ENCODE measurements at places on chromosomes 3 and 15. TPM values are rescaled to one million over a fixed set of nuclear protein-coding genes. Genes with fewer than 3 reads are reported as not detected.

The TEX55 gene
- total RNA-seq, result not detected

The CAPN3 gene
- total RNA-seq, result 1.8 TPM

The CCR8 gene
- not detected for total RNA-seq

The DYNLT2B gene
- total RNA-seq, result 9.7 TPM

The ZNF717 gene
- total RNA-seq, result 0.12 TPM

The DNASE1L3 gene
- not detected for total RNA-seq

The FBXO40 gene
- total RNA-seq, result not detected

The GRM7 gene
- not detected for total RNA-seq

DNA sequence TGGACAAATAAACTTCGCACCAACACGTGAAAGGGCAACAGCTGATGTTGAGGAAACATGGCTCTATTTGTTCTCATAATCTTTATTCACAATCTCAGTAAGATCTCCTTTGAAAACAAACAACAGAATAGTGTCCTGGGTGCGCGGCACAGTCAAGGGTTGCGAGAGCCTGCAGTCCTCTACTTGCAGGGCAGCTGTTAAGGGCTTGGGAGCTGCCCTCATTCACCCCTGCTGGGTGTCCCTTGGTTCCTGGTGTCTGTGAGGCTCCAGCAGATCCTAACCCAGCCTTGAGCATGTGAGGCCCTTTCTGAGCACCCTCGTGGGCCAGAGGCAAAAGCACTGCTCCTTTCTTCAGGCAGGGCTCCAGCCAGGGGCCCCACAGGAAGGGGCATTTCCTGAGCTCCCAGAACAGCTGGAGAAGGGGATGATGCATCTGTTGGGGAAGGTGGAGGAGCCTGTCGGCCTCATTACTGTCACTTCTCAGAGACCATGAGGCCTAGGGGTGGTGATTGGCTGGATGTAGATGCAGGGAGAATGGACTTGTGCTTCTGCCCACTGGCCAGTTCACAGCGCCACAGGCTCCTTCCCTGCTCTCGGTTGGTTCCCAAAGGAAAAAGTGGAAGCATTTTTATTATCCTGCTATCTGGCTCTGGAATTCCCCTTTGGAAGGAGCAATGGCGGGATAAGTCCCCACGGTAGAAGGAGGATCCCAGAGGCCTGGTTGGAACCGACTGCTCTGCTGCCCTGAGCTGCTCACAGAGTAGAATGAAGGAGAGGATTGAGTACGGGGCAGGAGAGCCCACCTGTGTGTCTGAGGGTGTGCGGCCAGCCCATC lies 51.9 kb upstream of the KLF13 start:
- no peaks in the 10 kb centered on the region for H3K36me3 ChIP-seq
- H3K27ac ChIP-seq, result no peak overlapping the region
- DNase-seq, result no peak
- H3K27me3 ChIP-seq, result no peaks in the 10 kb centered on the region

DNA sequence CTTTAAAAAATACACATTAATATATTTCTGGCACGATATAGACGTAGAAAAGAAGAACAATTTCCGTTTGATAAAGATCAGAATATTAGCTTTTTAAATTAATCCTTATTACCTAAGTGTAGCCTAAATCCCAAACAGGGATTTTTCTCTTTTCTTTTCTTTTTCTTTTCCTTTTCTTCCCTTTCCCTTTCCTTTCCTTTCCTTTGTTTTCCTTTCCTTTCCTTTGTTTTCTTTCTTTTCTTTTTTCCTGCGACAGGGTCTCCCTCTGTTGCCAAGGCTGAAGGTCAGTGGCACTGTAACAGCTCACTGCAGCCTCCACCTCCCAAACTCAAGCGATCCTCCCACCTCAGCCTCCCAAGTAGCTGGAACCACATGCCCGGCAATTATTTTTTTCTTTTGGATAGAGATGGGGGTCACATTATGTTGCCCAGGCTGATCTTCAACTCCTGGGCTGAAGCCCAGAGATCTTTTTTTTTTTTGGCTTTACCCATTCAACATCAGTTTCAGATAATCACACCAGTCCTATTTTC lies 1.8 kb upstream of the USF3 start:
- no peaks in the 10 kb centered on the region for H3K36me3 ChIP-seq
- no peak overlapping the region for H3K27ac ChIP-seq
- no peaks in the 10 kb centered on the region for H3K27me3 ChIP-seq

DNA sequence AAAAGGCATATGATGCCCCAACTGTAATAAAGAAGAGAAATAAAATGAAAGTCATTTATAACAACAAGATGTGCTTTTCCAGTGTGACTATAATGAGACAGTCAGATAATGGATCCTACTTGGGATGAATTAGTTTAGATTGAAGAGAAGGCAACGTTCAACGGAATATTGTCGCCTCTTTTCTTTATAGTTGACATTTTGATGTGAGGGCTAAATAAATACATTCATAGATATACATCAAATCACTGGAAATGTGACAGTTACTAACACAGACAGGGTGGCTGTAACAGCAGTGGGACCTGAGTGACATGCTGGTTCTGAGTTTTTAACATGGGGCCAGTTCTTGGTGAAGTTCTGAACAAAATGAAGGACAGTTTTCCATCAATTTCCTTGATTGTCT lies 61.1 kb upstream of the ATP2B2 start:
- DNase-seq, result no peak
- H3K27ac ChIP-seq, result no peak overlapping the region

GRCh38 chr15:36362509-36362915 lies 216.9 kb upstream of the CDIN1 start:
- H3K27ac ChIP-seq, result no peak overlapping the region
- H3K27me3 ChIP-seq, result no peaks in the 10 kb centered on the region
- peaks cover 46% of the 10 kb centered on the region for H3K4me1 ChIP-seq
- no peak overlapping the region for H3K4me3 ChIP-seq
- no peaks in the 10 kb centered on the region for H3K36me3 ChIP-seq

DNA sequence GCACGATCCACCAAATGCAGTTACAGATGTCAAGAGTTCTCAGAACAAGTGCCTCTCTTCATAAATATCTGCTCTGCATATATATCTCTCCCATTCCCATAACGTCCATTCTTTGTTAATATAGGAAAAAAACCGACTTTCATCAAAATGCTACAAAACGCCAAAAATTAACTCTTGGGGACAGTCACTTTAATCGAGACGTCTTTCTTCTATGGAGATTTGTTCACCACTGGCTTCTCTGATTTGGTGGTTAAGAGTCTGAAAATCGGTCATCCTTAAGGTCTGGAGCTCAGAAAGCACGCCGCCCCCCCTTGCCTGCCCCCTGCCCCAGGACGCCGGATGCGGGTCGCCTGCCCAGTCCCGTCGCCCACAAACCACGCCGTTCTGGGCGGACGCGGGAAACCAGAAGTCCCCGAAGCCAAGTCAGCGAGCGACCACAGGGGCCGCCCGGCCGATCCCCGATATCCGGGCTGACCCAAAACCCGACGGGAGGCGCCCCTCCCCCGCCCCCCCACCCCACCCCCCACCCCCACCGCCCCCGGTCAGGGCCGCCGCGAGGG lies 252.7 kb downstream of the TJP1 start:
- no peak overlapping the region for H3K4me3 ChIP-seq
- peaks cover 9% of the 10 kb centered on the region for H3K27me3 ChIP-seq
- peaks cover 7% of the 10 kb centered on the region for H3K4me1 ChIP-seq

- H3K36me3 ChIP-seq, result no peaks in the 10 kb centered on the region
- no peak for DNase-seq
- H3K27me3 ChIP-seq, result no peaks in the 10 kb centered on the region
- H3K4me1 ChIP-seq, result peaks cover 8% of the 10 kb centered on the region
These were observed 26.2 kb downstream of the ATOSA start for GRCh38 chr15:52652984-52653383.

- H3K27ac ChIP-seq, result no peak overlapping the region
- no peaks in the 10 kb centered on the region for H3K27me3 ChIP-seq
- peak; percentile 7 for DNase-seq
- no peak overlapping the region for H3K4me3 ChIP-seq
- H3K4me1 ChIP-seq, result no peaks in the 10 kb centered on the region
These were observed 28.9 kb downstream of the GRAMD1C start for GRCh38 chr3:113867506-113867905.

- H3K27ac ChIP-seq, result no peak overlapping the region
- H3K4me1 ChIP-seq, result no peaks in the 10 kb centered on the region
- no peak overlapping the region for H3K4me3 ChIP-seq
- no peaks in the 10 kb centered on the region for H3K27me3 ChIP-seq
- DNase-seq, result no peak
These were observed 497.6 kb downstream of the NTRK3 start for GRCh38 chr15:87758794-87759418.

DNA sequence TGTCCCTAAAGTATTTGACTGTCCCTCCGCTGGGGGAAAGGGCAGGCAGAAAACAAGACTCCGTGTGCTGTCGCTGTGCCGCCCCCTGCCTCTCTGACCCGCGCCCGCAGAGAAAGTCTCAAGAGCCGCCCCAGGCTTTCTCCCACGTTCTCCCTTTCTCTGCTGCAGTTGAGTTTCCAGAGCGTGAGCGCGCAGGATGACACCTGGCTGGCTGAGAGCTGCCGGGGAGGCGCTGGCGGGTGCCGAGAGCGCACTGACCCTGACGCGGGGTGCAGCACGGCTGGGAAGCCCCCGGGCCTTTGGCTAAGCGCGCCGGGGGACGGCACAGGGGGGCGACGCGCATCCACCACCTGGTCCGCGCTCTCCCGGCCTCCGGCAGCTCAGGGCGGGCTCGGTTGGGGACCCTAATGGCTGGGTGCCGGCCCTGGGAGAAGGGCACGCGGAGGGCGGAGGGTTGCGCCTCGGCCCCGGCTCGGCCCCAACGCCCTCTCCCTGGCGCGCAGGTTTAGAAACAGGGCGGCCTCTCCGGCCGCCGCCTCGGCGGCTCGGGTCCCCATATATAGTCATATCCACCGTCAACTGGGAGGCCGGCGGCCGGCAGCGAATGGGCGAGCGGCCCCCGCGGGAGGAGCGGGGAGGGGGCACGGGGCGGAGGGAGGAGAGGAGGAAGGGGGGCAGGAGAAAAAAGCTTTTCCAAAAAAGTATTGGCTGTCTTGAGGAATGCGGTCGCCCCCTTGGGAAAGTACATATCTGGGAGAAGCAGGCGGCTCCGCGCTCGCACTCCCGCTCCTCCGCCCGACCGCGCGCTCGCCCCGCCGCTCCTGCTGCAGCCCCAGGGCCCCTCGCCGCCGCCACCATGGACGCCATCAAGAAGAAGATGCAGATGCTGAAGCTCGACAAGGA lies at the start of gene TPM1:
Gene TPM1 (plus strand): TSS at position 774 of the 903 bp plus-strand sequence. CDS start 83 bp downstream, at position 857.
- no peak within 1 kb of the TSS for H3K4me3 ChIP-seq
- H3K36me3 ChIP-seq, result no peaks in the 10 kb centered on the region
- H3K27me3 ChIP-seq, result no peaks in the 10 kb centered on the region
- peaks cover 2% of the 10 kb centered on the region for H3K4me1 ChIP-seq
- no peak for DNase-seq

GRCh38 chr15:100131321-100132224 lies 210.2 kb downstream of the ADAMTS17 start:
- H3K27me3 ChIP-seq, result no peaks in the 10 kb centered on the region
- no peak for DNase-seq
- no peaks in the 10 kb centered on the region for H3K4me1 ChIP-seq
- H3K27ac ChIP-seq, result no peak overlapping the region
- no peak overlapping the region for H3K4me3 ChIP-seq

- no peak overlapping the region for H3K4me3 ChIP-seq
- no peak overlapping the region for H3K27ac ChIP-seq
- H3K27me3 ChIP-seq, result no peaks in the 10 kb centered on the region
- H3K4me1 ChIP-seq, result no peaks in the 10 kb centered on the region
- DNase-seq, result no peak
These were observed 7.1 kb upstream of the ST6GAL1 start for GRCh38 chr3:186923241-186923640.

DNA sequence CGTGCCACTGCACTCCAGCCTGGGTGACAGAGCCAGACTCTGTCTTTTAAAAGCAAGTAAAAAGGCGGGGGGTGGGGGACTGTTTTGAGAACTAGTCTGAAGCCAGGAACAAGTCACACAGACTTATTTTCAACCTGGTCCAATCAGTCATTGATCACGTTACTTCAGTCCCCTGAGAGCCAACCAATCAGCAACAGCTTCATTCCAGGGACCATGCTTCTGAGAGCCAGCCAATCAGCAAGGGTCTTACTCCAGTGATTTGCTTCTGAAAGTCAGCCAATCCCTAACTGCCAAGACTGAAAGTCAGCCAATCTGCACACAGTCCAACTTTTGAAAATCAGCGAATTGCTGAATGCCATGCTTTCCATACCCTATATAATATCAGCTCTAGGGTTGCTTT lies 48.6 kb upstream of the C15orf39 start:
- H3K4me3 ChIP-seq, result no peak overlapping the region
- no peak overlapping the region for H3K27ac ChIP-seq
- H3K27me3 ChIP-seq, result no peaks in the 10 kb centered on the region
- H3K36me3 ChIP-seq, result no peaks in the 10 kb centered on the region
- DNase-seq, result peak; percentile 73

GRCh38 chr3:37028329-37028728 lies 35.0 kb downstream of the MLH1 start:
- no peaks in the 10 kb centered on the region for H3K27me3 ChIP-seq
- H3K4me3 ChIP-seq, result no peak overlapping the region
- H3K36me3 ChIP-seq, result peaks cover 18% of the 10 kb centered on the region
- no peaks in the 10 kb centered on the region for H3K4me1 ChIP-seq

DNA sequence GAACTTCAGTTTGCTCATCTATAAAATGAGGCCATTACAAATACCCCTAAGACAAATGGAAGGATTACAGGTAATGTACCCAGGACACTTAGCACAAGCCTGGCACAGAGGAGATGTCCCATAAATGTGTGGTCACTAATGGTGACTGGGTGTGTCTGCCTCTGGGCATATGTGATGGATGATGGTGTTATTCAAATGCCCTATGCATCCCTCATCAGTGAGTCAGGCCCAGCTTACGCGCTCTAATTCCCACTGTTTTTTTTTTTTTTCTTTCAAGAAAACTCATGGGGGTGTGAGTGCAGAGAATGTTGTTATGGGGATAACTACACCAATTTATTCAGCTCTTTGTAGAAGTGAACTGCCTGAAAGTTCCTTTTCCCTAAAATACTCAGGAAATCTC lies 23.6 kb upstream of the KIF23 start:
- H3K36me3 ChIP-seq, result no peaks in the 10 kb centered on the region
- no peak overlapping the region for H3K4me3 ChIP-seq

- no peak for DNase-seq
- no peaks in the 10 kb centered on the region for H3K27me3 ChIP-seq
- no peak overlapping the region for H3K27ac ChIP-seq
- peaks cover 4% of the 10 kb centered on the region for H3K4me1 ChIP-seq
These were observed 91.5 kb upstream of the FAM174B start for GRCh38 chr15:92747047-92747446.

- peaks cover 21% of the 10 kb centered on the region for H3K27me3 ChIP-seq
- DNase-seq, result peak; percentile 36
- peak overlapping the region; percentile 50 for H3K4me3 ChIP-seq
- peak overlapping the region; percentile 38 for H3K27ac ChIP-seq
- H3K36me3 ChIP-seq, result no peaks in the 10 kb centered on the region
- no peaks in the 10 kb centered on the region for H3K4me1 ChIP-seq
These were observed 154.1 kb upstream of the GOLIM4 start for GRCh38 chr3:168249550-168250414.

DNA sequence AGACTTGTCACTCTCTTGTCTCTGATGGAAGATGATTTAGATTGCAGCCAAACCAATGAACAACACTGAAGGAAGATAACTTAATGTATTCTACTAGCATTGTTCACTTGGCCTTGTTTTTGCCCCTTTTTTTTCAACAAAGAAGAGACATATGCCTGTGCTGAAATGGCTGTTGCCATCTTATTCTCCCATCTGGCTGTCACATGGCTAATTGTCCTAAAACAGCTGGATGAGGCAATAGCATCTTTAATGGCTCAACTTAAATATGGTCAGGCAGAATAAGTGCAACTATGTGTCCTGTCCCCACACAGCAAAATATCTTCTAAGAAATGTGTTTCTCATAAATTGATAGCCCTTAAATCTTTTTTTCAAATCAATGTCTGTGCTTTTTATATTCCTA lies 576.9 kb downstream of the TUSC7 start:
- H3K4me1 ChIP-seq, result no peaks in the 10 kb centered on the region
- no peak overlapping the region for H3K27ac ChIP-seq
- no peak overlapping the region for H3K4me3 ChIP-seq
- H3K27me3 ChIP-seq, result no peaks in the 10 kb centered on the region
- H3K36me3 ChIP-seq, result no peaks in the 10 kb centered on the region
- DNase-seq, result no peak
